ENCODE measurements at places on chromosomes 5 and 9.
A peak's percentile ranks its signal among the peaks of the same experiment; 100 is the strongest.

- DNase-seq, result peak; percentile 39
Observed at GRCh38 chr9:2622461-2623287, 1.1 kb downstream of the VLDLR start.

GRCh38 chr9:121736934-121737462 is 85.6 kb downstream of the DAB2IP start:
- DNase-seq, result peak; percentile 89

GRCh38 chr5:169001394-169001793 is 299.5 kb downstream of the SLIT3 start:
- no peak for DNase-seq

- no peak for DNase-seq
Observed at GRCh38 chr5:151676314-151676712, 10.4 kb downstream of the SPARC start.

GRCh38 chr9:928363-929042 is 48.0 kb upstream of the DMRT3 start:
- DNase-seq, result peak; percentile 63

- no peak for DNase-seq
Observed at GRCh38 chr9:38390851-38391250, 1.7 kb upstream of the ALDH1B1 start.

DNA sequence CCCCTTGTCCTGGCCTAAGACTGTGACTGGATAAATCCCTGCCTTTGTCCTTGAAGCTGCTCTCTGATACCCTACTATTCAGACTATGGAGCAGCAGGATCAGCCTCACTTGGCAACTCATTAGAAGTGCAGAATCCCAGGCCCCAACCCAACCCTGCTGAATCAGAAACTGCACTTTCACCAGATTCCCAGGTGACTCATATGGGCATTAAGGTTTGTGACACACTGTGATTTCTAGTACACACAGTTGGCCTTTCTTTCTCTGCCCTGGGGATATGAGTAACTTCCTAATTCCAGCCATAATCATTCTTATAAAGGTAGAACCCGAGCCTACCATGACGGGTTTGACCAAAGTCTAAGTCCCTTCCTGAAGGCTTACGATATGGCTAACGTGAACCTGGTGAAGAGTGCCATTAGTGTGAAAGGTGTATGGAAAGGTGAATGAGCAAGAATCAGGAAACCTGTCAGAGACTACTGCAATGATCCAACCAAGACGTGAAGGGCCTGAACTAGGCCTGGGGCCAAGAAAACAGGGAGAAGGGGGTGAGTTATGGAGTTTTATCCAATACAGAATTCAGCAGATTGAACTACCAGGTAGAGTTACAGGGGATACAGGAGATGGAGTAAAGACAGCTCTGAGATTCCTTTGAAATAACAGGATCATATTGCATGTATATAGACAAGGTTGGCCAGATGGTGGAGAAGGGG is 533.0 kb downstream of the BNC2 start:
- DNase-seq, result no peak

DNA sequence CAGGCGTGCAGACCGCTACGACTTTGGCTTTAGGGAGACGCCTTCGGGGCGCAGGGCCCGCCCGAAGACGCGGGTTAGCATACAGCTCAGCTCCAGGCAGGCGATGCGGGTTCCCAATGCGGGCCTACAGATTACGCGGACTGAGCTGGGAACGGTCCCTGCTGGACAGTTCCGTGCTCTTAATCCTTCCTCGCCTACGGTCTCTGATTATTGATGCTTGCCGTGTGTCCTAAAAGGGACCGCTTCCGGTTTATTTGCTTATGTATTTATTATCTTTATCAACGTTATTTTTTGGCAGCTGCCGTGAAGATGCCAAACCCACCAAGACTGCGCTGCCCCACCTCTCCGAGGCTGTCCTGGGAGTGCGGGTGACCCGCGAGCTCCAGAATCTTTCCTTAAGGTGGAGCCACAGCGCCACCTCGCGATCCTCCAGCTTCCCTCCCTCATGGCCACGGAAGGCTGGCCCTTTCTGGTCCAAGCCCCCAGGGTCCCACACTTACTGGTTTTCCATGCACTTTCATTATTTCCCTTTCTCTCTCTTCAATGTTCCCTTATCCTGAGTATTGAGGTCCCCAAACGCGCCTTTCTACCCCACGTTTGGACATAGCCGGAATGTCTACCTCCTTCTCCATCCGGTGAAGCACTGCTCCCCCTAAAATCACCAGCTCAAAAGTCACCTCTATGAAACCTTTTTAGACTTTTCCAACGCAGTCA is 7.0 kb upstream of the EBF1 start:
- DNase-seq, result peak; percentile 82

DNA sequence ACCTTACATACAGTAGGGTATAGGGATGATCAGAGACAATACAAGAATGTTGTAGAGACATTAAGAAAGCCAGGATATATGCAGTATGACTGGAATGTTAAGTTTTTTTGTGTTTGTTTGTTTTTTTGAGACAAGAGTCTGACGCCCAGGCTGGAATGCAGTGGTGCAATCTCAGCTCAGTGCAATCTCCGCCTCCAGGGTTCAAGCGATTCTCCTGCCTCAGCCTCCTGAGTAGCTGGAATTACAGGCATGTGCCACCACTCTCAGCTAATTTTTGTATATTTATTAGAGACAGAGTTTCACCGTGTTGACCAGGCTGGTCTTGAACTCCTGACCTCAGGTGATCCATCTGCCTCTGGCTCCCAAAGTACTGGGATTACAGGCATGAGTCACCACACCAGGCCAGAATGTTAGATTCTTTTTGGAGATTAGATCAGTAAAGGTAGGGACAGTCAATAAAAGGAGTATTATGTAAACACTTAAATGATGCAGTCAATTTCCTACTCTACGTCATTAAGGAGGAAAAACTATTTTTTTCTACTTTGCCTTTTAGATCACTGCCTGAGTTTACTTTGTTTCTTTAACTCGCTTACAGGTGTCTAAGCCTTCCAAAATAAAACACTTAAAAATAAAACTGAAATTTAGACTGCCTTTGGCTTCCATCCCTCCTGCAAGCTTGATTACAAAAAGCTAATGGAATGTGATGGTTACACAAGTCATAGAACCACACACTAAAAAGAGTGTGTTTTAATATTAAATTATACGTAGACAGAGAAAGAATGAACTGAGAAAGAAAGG is 6.8 kb upstream of the HNRNPA0 start:
- no peak for DNase-seq

GRCh38 chr9:135788576-135789300 is 86.8 kb downstream of the KCNT1 start:
- DNase-seq, result no peak

GRCh38 chr5:111099058-111099778 is 7.1 kb downstream of the WDR36 start:
- DNase-seq, result no peak

GRCh38 chr5:169433221-169433651 is 132.3 kb upstream of the SLIT3 start:
- no peak for DNase-seq

DNA sequence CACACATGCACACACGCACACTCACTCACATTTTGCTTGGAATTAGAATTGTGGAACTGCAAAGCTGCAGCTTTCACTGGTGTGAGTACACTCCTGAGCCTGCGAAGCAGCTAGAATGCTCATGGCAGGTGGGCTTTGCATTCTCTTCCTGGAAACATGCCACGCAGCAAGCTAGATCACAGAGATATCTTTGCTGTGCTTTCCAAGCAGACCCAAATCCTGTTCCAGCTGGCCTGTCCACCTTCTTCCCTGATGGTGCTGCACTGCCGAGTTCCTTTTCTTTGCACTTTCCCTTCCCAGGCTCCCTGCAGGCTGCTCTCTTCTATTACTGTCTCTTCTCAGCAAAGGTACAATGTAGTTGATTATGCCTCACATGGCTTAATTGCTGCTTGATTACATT is 92.7 kb upstream of the CKMT2 start:
- no peak for DNase-seq

DNA sequence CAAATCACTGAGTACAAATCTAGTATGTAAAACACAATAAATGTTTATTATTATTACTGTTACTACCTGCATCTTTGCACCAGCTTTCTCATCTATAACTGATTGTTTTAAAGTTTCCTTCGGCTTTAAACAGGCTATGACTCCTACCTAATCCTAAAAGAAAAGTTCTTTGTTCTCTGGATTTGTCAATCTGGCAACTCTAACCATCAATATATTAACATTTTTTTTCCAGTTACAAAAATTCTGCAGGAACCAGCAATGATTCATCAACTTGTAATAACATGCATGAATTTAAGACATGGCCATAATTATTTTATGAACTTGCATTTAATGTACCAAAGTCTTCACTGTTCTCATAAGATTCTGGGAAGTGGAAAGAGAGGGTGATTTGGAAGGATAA is 228.5 kb downstream of the PIK3R1 start:
- DNase-seq, result no peak

- DNase-seq, result no peak
Observed at GRCh38 chr9:78118742-78119473, 87.3 kb upstream of the GNAQ start.

DNA sequence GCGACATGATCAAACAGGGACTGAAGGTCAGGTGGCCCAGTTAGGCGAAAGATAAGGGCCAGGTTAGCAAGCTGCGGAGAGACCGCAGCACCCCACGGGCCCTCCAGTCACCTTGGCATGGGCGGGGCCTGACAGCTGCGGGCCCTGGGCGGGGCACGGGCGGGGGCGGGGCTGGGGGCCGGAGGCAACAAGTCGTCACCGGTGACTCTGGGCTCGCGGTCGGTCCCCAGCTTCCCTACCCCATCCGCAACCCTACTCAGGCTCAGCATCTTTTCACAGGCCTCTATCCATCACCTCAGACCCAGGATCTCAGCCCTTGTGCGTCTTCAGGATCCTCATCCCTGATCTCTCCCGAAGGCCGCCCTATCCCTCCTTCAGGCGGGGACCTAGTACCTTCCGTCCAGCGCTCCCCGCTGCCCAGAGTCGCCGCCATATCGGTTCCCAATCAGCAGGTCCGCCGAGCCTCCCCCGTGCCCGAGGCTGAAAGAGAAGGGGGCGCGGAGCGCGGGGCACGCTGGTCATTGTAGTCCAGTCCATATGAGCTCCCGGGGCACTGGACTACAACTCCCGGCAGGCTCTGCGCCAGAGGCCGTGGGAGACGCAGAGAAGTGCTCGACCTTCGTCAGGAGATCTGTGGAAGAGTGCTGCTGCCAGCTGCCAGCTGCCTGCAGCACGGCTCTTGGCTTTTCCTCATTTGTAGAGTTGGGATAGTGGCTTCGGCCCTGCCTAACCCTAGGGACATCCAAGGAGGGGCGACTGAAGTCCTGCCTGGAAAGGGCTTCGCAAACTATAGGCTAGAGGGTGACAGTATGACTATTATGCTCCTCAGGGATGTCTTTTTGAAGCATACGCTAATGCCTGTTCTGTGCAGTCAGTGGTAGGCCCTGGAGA is at the start of gene DNAJC18:
DNAJC18 (minus strand) TSS at position 513 of the 891 bp plus-strand sequence; CDS start at position 433, 80 bp downstream.
- peak; percentile 100 for DNase-seq
